ENCODE measurements at places on chromosomes 13 and 19. TPM values are rescaled to one million over a fixed set of nuclear protein-coding genes. Genes with fewer than 3 reads are reported as not detected.

DNA sequence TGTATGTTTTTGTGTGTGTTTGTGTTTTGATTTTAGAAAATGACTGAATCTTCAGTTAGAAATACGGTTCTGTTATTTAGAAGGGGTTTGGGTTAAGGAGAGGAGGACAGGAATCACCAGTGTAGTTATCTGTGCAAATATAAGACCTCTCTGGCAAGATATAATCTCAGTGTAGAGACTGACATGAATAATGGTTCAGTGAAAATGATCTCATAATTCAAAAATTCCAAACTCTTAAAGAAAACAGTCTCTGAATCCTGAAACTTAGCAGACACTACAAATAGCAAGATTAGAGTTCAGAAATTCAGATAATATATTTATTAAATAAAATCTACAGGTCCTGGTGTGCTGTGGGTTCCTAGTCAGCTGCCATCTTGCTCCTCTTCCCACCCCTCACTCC, 73.5 kb downstream of the PDS5B start:
- no peak for DNase-seq

Gene DLL3
- total RNA-seq: not detected

DNA sequence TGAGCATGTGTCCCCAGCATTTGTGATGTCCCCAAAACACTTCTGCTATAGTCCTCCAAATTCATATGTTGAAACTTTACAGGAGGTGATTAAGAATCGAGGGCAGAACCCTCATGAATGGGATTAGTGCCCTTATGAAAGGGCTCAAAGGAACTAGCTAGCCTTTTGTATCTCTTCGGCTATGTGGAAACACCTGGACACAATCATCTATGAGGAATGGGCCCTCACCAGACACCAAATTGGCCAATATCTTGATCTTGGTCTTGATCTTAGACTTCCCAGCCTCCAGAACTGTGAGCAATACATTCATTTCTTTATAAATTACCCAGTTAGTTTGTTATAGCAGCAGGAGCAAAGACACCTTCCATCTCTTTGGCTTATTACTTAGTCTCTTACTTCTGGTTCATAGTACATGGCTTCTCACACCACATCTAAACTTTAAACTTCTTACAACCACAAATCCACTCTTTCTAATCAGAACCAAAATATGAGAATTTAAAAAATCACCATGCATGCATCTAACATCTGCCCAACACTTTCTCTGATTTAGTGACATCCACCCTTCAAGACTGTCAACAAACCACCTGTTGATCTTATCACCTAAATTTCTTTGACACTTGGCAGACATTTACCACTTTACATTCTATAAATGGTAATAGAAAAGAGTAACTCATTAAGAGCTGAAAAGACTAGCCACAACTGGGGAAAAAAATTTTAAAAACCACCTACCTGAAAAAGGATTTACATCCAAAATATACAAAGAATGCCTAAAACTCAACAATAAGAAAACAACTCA, 6.7 kb upstream of the SERPINE3 start:
- DNase-seq: no peak

GRCh38 chr19:39998501-39998900, 1.6 kb downstream of the ZNF546 start:
- no peak for DNase-seq

Gene OR7D2
- total RNA-seq: 0.08 TPM

GRCh38 chr13:51714663-51715168, 89.2 kb downstream of the DHRS12 start:
- DNase-seq: no peak

DNA sequence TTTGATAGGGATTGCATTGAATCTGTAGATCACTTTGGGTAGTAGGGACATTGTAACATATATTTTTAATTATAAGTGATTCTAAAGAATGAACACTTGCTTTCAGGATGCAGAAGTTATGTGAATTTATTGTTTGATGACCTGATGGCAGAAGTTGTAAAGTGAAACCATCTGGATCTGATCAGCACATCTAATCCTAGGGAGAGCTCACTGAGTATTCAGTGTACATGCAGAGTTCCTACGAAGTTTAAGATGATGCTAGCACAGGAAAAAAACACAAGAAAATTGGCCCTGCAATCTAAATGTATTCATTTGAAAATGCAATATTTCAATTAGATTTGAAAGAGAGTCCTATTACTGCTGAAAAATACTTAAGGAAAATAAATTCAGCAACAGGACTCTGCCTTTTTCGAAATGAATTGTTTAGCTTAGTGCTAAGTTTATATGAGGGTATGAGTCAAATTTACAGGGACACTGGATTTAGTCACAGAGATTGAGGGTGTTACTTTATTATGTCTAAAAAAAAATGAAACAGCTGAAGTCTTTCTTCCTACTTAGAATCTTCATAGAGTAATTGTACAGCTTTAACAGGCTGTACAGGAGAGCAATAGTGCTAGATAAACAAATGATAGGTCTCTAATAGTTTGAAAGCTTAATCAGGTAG, 385.7 kb downstream of the DCT start:
- DNase-seq: no peak

Gene ADAMTSL5
- total RNA-seq: 22.9 TPM

Gene ZNF585A
- total RNA-seq: 10.3 TPM

DNA sequence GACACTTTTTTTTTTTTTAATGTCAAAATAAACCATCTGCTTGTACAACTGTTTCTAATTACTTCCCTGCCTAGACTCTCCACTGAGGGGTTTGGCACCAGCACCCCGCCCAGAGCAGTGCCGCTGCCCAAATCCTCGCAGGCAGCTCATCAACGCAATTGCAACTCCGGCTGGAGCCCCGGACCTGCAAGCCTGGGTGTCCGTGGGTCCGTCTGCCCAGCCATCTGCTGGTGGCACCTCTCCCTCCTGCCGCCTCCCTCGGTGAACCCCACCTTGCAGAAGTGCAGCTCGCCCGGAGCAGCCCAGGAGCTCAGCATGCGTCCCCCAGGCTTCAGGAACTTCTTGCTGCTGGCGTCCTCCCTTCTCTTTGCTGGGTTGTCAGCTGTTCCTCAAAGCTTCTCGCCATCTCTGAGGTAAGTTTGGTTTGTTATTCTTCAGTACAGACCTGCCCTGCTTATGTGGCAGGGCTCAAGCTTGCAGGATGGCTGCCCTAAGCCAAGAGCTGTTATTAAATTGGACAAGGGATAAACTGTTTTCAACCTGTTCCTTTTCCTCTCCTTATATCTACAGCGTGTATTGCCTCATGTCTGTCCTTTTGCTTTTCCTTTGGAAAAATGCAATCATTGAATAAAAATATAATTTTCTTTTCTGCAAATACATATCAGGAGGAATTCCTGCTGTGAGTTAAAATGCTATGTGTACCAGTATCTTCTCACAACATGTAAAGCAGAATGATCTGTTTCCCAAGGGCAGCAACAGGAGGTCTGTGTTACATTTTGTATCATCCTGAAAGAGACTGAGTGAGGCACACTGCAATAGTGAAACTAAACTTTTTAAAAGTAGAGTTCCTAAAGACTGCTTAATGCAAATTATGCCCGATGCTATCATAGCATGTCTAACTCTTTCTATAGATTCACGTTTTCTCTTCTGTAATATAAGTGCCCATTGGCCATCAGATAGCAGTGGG, at the start of gene ITGBL1:
ITGBL1 (plus strand) TSS at position 157 of the 967 bp plus-strand sequence; CDS start at position 316, 159 bp downstream.
- DNase-seq: no peak

GRCh38 chr13:44573790-44574465, 2.2 kb downstream of the TSC22D1 start:
- DNase-seq: no peak

Gene CYP2A7
- not detected for total RNA-seq

DNA sequence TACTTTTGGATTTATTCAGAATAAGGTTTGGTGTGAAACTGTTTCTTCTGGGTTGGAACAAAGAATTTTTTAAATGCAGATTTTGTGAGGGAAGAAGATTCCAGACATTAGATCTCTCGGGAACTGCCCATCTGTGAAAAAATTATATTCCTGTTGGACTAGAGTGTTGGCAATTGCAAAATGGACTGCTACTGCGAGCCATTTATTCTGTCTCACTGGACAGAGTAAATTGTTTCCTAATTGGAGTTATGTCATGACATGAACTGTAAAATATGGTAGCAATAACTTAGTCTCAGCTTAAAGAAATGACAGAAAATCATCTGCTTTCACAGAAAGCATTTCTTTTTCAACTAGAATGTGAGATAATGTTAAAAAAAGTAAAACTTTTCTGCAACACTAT, 86.0 kb upstream of the MYCBP2 start:
- DNase-seq: no peak

DNA sequence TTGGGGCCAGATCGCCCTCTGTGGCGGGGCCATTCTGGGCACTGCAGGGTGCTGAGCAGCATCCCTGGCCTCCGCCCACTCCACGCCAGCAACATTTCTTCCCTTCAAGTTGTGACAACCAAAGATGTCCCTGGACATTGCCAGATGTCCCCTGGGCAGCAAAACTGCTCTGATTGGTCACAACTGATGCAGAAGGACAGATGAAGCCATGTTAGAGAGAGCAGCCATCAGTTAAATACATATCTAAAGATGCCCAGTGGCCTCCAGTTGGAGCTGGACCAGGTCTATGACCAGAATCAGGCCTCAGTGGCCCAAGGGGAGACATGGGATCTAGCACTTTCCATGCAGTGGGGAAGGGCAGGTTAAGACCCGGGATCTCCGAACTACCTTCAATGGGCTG, 125.7 kb downstream of the PTPRS start:
- DNase-seq: no peak

GRCh38 chr19:17680230-17680722, 7.9 kb downstream of the UNC13A start:
- peak; percentile 85 for DNase-seq

GRCh38 chr13:22517544-22517943, 663.2 kb upstream of the SGCG start:
- no peak for DNase-seq

Gene ZNF284
- total RNA-seq: 1.7 TPM

Gene TMEM38A
- 42.7 TPM for total RNA-seq

All from Right ventricle myocardium inferior (tissue), 1 donor.